Posterior vena cava (tissue), 2 donors: ENCODE measurements at places on chromosomes 16 and 17.

- DNase-seq = no peak
Measured at GRCh38 chr16:85281181-85281580, 168.9 kb upstream of the CIBAR2 start.

- no peak for DNase-seq
Measured at GRCh38 chr17:40108970-40109824, 8.8 kb upstream of the NR1D1 start.

DNA sequence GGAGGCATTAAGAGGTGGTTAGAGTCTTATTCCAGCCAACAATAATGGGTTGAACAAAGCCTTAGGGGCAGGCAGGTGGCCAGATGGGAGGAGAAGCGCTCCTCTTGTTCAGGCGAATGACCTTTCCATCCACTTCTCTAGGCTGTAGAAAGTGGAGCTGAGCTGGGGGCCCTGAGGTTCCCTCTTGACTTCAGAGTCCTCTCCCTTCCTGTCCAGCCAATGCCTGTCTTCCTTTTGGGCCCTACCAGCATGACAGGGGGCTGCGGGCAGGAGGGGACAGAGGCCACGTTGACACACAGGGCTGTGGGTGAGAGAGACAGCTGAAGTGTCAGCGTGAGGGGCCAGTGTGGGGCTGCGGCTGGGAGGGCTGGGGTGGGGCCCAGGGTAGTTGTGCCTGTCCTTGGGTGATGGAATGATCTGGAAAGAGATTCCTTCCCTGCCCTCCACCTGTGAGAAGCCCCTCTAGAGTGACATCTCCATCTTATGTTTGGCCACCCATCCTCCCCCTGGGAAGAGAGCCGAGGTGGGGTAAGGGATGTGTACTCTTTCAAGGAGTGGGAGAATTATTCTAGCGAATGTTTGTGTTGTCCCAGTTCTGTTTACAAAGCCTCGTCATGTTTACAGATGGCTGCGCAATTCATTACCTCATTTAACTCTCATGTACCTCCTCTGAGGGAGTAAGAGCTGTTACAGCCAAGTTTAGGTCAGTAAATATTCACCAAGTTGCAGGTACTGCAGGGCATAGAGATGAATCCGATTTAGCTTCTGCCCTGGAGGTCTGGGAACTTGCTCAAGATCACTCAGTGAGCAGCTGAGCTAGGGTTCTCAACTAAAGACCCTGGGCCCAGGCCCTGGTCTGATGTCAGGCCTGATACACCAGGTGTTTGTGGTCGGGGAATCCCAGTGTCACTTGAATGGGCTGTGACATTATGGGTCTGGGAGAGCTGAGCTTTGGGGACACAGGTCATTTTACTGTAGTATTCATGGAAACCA, 3.3 kb downstream of the ERBB2 start:
- no peak for DNase-seq

DNA sequence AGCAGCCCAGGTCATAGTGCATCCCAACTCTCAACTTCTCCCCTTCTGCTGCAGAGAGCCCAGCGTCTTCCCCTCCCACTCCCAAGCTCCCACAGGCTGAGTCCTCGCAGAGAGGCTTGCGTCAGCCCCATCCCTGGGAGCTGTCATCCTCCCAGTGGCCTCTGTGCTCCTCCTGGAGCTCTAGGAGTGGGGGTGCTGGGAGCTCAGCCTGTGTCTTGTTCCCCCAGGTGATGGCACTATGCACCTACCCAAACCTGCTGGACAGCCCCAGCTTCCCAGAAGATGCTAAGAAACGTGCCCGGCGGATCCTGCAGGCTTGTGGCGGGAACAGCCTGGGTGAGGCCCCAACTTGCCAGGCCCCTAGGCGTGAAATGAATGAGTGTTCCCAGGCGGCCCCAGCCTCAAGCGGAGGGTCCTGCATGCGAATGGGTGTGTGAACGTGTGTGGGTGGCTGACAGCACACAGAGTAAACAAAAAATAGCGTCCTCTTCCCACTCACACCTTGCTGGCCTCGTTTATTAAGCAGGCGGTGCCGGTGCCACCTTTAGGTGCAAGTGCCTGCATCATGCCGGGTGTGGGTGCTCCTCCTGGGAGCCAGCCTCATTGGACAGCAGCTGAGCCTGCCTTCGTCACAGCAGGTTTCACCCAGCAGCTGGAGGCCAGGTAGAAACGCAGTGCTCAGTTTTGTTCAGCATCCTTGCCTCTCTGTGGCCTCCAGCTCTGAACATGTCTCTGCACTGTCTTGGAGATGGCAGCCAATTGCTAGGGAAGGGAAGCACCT, 16.5 kb downstream of the GPT2 start:
- no peak for DNase-seq
